ENCODE measurements at places on chromosomes 5 and 9.

DNA sequence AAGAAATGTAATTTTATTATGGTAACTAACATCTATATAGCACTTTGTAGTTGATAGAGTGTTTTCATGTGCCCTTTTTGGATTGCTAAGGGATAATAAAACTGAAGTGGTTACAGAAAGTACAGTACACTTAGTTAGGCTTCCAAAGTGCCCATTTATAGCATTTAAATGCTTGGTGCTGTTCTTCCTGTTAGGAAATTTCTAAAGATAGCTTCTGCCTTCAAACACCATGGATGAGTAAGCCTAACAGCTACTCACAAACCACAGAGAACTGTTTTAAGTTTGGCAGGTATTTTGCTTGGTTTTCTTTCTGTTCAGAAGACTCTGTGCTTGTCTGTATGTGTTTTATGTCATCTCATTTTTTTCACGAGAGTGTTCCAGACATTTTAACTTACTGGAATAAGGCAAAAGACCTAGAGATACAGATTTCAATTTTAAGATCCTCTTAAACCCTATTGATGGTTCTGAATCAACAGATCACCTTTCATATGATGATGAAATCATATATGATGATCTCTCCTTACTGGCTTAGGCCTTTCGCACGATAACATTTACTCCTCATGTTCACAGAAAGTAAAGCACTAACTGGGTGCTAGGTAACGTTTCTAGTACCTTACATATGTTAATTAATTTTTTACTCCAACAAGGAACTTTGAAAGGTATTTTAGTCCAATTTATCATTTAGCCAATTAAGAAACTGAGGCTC lies 4.4 kb downstream of the RIMOC1 start:
- DNase-seq, result peak; percentile 80

- no peak for DNase-seq
These were observed 77.8 kb downstream of the MUSK start for GRCh38 chr9:110746211-110746930.

DNA sequence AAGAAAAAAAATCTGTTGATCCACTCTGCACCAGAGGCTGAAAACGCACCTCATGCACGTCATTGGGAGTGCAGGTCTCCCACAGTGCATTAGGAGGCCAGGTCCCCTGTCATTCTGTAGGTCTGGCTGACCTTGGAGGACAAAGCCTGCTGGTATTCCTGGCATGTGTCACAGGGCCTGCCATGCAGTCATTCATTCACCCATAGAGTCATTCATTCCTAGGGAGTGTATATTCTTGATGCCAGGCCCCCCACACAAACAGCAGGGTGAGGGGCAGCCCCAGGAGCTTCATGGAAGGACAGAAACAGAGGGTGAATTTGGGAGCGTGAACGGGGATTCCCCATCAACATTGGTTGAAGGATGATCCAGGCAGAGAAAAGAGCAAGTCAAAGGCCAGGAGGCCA lies 2.2 kb downstream of the GBGT1 start:
- no peak for DNase-seq

DNA sequence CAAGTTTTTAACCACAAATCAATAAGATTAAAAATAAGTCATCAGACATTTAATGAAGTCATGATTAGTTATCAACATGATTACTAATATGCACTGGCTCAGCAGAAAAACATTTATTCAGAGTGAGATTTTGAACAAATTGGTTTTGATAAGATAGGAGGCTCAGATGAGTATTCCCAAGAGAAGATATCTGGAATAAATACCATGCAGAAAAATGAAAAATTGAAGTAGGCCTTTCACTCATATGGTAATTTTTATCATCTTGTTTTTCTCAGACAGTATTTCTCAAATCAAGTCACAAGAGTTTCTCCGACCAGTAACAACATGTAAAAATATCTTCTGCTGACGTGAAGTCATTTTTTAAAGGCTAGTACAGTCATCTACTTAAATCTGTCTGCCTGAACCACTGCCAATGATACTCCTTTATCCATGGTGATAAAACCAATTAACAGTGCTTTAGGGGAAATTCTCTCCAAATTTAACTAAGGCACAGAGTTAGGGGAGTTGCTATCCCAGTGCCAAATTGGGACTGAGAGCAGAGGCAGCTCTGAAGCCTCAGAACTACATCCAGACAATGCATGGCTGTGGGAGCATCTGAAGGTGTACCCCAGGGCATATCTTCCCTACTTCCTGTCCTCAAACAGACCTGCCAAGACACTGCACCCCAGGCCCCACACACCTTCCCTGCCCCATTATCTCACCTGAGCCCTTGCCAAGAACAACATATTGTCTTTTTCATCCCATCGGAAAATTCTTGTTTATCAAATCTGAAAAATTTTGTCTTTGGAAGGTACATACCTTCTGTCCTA lies 105.5 kb upstream of the TSLP start:
- no peak for DNase-seq

- DNase-seq, result no peak
These were observed 228.1 kb upstream of the CYLC2 start for GRCh38 chr9:102767076-102767475.

GRCh38 chr9:130660683-130661450 lies 3.5 kb upstream of the PRDM12 start:
- DNase-seq, result peak; percentile 22

GRCh38 chr9:99085949-99086948 lies 18.7 kb upstream of the TGFBR1 start:
- peak; percentile 56 for DNase-seq

- no peak for DNase-seq
These were observed 281.9 kb upstream of the PUM3 start for GRCh38 chr9:3125602-3126405.

DNA sequence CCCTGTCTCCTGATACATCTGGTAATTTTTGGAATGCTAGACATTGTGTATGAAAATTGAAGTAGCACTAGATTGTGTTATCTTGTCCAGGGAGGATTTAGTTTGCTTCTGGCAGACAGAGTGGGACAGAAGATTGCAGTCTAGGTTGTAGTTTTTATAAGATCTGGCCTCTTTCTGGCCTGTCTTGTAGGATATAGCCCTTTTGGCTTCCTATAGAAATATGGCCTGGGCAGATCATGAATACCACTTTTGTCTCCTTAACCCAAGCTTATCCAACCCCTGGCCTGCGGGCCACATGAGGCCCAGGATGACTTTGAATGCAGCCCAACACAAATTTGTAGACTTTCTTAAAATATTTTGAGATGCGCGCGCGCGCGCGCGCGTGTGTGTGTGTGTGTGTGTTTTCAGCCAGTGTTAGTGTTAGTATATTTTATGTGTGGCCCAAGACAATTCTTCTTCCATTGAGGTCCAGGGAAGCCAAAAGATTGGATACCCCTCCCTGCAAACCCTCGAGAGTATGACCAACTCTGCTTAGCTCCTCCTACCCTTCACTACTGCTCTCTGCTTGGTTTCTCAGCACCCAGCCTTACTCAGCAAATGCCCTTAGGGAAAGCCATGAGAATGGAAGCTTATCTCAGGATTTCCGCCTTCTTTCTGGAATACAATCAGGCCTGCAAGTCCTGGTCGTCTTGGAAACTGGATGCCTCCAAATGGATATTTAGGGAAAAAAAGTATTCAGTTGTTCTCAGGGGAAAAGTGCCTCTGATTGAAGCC lies 26.5 kb downstream of the ANKRD33B start:
- DNase-seq, result peak; percentile 71

DNA sequence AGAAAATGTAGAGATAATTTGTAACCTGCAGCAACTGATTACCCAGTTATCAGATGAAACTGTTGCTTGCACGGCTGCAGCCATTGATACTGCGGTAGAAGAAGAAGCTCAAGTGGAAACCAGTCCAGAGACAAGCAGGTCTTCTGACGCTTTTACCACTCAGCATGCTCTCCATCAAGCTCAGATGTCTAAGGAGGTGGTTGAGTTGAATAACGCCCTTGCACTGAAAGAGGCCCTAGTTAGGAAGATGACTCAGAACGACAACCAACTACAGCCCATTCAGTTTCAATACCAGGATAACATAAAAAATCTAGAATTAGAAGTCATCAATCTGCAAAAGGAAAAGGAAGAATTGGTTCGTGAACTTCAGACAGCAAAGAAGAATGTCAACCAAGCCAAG lies 1.7 kb downstream of the KIF4B start:
- DNase-seq, result no peak
